Neural crest cell (in vitro differentiated cells): ENCODE measurements at places on chromosomes 2 and 18.

DNA sequence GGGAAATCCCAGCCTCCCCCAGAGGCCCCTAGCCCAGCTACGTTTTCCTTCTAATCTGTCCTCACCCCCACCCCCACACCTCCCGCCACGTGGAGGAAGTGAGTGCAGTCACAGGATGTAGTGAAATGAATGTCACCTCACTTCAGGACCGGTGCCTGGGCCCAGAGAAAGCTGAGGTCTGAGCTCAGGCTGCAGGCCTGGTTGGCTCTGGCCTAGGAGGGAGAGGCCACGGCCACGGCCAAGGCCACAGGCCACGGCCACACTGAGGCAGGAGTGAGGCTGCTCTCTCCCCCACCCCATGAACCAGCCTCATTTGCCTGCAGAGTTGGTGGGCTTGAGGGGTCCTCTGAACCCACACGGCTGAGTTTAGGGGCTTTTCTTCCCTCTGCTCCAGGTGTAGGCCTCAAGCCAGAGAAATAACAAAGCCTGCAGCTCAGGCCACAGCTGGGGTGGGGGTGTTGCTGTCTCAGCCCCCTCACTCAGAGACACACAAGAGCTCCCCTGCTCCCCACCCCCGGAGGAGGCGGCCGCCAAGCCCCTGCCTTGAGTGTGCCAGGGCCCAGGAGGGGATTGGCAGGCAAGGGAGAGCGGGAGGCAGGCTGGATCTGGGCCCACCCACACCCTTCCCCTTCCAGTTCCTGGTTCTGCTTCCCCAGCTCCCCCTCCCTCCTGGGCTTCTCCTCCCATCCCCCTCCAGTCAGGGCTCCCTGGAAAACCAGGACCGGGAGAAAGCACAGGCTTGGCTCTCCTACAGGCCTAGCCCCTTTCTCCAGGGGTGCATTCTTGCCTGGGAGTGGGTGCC lies 27.0 kb downstream of the DNMT3A start:
- DNase-seq = no peak

- DNase-seq = no peak
These were observed 79.1 kb upstream of the PMAIP1 start for GRCh38 chr18:59820663-59821062.

DNA sequence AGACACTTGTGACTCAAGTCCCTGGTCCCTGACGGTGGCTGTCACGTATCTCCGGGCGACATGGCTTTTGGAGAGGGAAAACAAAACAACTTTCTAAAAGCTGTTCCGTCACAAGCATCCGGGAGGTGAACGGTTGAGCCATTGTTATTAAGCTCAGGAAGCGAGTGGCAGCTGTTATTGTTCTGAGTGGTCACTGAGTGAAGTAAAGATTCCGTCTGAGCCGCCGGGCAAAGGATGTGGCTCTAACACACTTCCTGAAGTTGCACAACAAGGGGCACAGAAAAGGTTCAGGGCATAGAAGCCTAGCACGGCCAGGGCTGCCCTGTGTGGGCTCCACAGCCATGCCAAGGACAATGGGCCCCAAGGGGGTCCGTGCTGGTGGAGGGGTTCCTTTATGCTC lies 24.3 kb downstream of the INPP5D start:
- no peak for DNase-seq

GRCh38 chr2:158610059-158610458 lies 153.3 kb downstream of the PKP4 start:
- DNase-seq = no peak

DNA sequence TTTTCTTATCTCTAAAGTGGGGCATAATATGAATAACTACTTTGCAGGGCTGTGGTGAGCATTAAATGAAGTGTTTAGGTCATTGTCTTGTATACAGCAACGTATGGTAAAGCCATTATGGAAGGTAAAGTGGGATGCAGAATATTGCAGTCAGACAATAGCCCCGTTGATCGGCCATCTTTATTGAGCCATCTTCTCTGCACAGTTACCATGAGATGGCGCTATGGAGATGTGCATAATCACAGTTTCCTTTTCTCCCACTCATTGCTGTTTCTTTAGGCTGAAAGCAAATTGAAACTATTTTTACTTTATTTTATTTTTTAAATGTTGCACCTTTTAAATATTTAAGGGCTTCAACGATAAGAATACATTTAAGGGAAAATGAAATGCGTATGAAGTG lies 108.9 kb downstream of the THSD7B start:
- DNase-seq = no peak
